ENCODE measurements at places on chromosomes 5 and 9.

DNA sequence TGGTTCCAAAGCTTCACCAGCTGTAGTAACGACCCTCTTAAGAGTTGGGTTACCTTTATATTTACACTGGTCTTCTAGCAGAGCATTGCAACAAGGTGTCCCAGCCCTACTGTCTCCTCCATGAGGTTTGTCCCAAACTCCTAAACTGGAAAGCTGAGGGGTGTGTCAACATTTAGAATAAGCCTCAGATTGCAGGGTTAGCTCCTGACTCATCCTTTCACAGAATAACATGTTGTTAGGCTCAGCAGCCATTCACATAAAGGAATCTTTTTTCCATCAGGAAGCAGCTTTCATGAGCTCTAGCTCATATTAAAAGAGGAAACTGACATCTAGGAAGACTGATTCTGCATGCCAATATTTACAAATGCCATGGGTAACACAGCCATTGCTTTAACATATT lies 238.7 kb downstream of the EFNA5 start:
- no peak for DNase-seq

DNA sequence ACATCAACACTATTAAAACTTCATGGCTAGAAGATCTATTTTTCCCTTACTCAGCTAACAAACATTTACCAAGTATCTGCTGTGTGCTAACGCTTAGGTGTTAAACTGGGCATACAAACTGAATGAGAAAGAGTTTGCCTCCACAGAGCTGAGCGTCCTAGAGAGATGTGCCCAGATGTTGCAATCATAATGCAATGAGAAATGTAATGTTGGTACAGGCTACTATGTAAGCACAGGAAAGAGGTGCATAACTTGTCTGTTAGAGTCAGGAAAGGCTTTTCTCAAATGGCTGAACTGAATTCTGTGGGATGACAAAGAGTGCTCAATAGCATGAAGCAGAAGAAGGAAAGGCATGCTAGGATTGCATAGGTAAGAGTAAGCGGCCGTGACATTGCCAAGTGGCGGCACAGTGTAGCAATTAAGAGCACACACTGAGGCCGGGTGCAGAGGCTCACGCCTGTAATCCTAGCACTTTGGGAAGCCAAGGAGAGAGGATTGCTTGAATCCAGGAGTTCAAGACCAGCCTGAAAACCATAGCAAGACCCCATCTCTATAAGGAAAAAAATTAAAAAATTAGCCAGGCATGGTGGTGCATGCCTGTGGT lies 137.8 kb downstream of the MEF2C start:
- DNase-seq = no peak

DNA sequence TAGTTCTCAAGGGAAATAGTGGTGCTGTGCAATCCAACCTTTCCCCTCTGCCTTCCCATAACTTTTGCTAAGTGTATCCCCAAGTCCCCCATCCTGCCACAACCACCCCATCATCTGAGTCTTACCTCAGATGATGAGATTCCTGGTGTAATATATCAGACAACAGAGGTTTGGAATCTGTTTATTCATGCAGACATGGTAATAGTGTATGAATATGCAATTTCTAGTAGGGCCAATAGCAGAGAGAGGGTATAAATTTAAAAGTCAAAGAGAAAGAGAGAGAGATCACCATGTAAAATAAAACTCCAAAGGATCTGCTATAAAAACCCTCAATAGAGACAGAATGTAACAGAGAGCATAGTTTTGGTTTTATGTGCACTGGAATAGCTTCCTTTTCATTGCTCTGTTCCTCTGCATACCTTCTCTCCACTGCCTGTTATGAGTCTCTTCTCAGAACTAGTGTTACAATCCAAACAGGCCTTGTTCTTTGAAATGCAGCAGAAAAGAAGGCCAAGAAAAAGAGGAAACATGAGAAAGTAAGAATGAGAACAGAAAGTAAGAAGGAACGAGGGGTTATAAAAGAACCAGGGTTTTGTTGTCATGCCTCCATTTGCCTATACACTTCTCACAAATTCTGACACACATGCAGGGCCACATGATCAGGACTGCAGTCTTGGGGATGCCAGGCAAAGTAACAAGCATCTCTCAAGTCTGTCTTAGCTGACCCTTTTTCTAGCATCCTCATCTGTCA lies 278.0 kb downstream of the CETN3 start:
- no peak for DNase-seq

DNA sequence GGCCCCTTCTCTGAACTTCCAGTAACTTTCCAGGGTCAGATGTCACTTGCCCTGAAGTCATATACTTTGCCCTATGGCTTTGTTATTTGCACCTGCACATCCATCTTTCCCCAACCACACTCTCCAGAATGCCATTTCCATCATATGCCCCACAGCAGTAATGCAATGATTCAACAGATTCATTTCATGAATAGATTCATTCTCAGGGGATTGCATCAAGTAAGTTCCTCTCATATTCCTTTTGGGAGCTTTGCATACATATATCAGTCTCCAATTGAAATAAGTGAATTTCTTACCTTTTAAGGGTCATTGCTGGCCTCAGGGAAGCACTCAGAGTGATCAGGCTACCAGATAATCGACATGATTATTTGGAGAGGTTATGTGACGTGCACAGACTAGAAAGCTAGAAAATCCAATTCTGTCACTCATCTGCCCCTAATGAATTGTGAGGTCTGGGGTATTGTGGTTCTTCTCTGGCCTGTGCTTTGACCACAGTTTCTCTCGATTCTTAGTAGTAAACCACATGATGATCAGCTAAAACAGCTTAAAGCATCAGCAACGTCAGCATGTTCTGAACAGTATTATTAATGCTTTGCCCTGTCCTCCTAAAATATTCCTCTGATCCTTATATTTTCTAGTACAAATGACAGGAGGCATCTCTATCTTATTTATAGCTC lies 179.9 kb downstream of the ATPSCKMT start:
- DNase-seq = no peak

GRCh38 chr5:127718181-127718580 lies 15.0 kb downstream of the CCDC192 start:
- no peak for DNase-seq

DNA sequence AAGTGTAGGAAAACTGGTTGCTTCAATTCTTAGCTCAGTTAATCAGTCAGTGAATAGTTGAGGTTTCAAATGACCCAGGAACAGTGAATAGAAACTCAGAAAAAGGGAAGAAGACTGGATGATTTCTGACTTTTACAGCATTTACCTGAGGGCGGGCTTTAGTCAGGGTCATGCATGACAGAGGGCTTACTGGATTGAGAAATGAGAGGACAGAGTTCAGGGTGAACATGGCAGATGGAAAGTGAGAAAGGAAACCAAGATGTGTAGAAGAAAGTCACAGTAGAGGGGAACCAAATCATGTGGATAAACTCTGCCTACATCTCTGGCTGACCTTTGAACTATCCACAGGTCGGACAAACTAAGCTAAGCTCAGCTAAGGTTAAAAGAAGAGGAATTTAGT lies 596.0 kb downstream of the SEMA5A start:
- DNase-seq = no peak

GRCh38 chr5:159737263-159737662 lies 179.0 kb upstream of the ADRA1B start:
- no peak for DNase-seq

GRCh38 chr5:77936365-77936693 lies 160.2 kb upstream of the TBCA start:
- DNase-seq = no peak

DNA sequence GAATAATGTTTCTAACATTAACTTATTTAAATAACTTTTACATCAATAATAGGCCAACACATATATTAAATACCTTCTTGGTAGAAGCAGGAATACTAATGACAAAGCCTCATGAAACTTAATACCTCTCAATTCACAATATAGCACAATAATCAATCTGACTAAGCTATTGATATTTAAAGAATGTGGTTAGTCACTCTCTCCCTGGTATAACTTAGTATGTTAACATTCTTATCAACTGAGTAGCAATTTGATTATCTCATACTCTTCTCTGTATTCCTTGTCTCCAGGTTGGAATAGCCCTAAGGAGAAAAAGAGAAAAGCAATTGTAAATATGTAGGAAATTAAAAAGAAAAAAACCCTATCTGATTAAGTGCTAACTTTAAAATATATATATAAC lies 4.9 kb upstream of the PGGT1B start:
- no peak for DNase-seq

DNA sequence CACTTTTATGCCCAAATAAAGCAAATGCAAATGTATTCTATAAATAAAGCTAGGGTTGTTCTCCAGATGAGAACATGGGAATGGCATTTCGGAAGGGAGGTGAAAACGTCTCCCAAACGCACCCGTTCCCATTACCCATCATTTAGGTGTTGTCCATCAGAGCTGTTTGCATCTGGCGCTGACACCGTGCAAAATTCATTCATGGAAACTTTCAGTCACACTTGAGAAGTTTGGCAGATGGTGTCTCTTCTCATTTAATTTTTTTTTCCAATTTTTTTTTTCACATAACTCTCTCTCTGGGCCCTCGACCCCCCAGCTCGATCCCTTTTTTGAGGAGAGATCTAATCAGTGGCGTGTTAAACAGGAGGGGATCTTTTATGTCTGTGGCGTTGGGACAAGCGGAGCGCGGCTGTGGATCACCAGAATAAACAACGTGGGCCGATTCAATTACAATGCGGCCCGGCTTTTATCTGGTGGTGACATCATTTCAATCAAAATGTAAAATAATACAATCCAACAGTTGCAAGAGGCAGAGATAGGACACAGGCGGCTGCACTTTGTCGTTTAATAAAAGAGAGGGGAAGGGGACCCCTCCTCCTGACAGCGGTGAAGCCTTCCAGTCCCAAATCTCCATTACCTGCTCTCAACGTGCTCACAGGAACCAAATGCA lies 246.1 kb upstream of the IRX4 start:
- no peak for DNase-seq

DNA sequence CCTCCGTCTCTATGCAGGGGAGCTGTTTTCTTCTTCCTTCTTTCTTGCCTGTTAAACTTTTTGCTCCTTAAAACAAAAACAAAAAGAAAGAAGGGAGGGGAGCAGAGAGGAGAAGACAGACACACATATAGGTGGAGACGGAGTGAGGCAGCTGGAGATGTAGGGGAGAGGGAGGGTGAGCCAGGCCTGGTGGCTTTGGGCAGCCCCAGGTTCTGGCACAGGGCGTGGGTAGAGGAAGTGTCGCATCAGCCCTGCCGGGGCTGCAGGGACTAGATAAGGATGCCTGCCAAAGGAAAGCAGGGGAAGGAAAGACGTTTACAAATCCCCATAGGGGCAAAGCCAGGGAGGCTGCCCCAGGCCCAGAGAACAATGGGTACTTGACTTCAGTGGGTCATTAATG lies 38.7 kb upstream of the PTGS1 start:
- no peak for DNase-seq

DNA sequence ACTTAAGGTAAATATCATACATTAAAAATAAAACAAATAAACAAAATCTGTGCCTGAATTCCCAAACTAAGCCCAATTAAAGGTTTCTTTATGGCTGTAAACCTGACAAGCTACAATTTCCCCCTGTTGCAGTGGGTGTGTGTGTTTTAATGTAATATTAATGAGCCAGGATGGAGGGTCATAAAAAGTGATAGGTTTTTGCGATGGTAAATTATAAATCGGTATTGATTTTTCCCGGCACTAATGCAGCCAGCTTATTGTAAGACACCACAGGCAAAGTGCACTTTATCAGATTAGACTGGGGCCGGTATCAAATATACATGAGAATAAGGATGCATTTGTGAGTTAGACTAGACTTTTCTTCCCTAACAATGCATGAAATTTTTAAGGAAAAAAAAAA lies 120.4 kb downstream of the EBF1 start:
- no peak for DNase-seq

DNA sequence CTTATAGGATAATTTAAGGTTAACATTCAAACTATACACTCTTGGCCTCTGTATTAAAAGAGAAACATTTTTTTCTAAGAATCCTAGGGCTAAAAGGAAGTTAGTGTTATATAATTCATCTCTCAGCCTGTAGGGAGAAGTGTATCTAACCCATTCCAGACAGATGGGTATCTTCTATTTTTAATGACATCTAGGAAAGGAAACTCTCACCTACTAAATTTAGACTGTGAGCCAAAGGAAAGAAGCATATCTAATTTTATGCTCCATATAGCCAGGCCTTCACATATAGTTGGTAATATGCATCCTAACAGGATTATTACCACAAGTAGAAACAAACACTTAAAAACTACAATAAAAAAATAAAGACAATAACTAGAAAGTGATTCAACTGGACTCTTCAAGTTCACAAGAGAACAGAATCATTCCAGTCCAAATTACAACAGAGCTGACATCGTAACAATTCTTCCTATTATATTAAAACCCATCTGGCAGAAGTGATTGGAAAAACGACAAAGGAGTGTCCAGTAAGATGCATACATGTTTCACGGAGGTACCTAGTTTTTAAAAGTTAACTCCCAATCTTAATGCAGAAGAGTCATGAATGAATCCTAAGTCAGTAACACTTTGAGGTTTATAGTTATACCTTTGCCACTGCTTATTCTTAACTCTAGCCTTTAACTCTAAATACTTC lies 39.4 kb downstream of the SCAI start:
- no peak for DNase-seq

- DNase-seq = no peak
These were observed 65.2 kb downstream of the TRIO start for GRCh38 chr5:14208071-14209021.

DNA sequence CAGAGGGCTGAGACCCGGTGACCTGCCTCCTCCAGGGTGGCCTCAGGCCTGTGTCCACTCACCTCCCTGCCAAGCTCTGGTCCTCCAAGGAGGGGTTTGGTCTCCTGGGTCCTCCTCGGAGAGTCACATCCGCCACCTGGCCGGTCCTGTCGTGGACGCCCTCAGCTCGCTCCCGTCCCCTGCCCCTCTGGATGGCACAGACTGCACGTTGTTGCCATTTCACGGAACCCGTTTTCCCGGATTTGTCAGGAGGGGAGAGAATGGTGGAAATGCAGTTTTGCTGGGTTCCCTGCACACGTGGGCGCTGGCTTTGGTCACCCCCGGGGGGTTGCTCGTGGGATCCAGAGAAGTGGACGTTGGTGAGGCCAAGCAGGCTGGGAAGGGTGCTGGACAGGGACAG lies 62.7 kb downstream of the RXRA start:
- no peak for DNase-seq

- DNase-seq = no peak
These were observed 1.5 kb upstream of the GPRIN1 start for GRCh38 chr5:176611435-176611834.

DNA sequence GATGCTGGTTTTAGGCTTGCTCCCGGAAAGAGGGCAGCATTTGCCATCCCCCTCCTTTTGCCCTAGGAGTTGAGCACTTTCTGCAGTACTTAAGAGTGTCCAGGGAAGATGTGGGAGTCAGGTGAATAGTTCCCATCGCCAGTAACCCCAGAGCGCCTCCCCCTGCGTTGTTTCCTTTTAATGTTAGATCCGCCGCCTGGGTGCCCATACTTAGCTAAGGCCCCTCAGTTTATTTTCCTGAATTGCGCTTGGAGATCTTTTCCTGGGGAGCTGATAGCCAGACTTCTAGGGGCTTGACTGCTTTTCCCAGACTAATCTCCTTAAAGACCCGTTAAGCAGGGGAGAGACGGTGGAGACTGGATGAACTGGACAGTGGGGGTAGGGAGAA lies 377 bp upstream of the PCDHAC2 start:
- no peak for DNase-seq

GRCh38 chr5:134149571-134150303 lies 27.0 kb downstream of the SKP1 start:
- no peak for DNase-seq

GRCh38 chr9:115373710-115374045 lies 255.7 kb upstream of the TNC start:
- DNase-seq = no peak

Measured in NCI-H446 treated with DMSO at 0.1 percent for 48 hours (cell line).